ENCODE measurements at places on chromosomes 12 and 14.

- DNase-seq, result no peak
Measured at GRCh38 chr12:79406993-79407392, 283.8 kb downstream of the PAWR start.

DNA sequence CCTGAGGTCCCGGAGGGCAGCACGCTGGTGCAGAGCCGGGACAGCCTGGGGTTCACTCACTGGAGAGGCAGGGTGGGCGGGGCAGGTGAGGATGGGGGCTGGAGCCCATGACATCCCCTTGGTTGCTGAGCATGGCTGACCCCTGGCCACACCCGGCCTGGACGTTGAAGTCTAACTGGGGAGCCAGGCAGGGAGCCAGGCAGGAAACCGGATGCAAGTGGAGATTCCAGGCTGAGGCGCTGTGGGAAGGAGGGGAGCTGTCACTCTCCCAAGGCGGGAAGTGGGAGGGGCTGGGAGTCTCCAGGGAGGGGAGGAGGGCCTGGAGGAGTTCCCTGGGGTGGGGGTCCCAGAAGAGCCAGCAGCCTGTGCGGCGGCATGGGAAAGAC is 7.7 kb upstream of the INF2 start:
- no peak for DNase-seq

GRCh38 chr12:26422839-26423398 is 227.5 kb downstream of the SSPN start:
- DNase-seq, result no peak

GRCh38 chr14:69473260-69473659 is 11.3 kb upstream of the PLEKHD1 start:
- DNase-seq, result no peak

DNA sequence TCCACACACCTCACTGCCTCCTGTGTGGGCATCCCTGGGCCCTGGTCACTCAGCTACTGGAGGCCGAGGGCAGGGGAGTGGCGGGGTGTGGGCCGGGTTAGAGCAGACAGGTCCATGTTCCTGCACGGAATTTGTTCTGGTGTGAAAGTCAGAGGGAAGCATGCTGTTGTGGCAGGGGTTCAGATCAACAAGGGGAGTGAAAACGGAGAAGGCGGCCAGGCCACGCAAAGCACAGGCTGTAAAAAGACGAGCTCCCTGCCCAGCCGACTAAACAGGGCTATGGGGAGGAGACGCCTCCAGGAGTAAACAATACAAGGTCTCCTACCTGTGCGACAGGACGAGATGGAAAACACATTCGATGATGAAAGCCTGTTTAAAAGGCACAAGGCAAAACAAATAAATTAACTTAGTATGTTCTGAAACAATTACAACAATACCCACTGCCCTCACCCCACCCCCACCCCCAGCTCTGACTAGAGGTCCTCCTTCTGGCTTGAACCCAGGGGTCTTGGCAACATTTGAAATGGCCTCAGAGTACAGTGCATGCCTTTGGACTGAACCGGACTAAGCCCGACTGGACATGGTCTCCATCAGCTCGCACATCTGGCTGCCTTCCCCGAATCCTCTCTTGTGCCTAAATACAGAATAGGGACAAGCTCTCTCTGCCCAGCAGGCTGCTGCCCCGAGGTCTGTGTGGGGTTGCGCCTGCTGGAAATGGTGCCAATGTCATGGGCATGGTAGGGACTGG is 274.9 kb upstream of the DIO3 start:
- no peak for DNase-seq

- DNase-seq, result no peak
Measured at GRCh38 chr12:98351089-98351488, 164.3 kb upstream of the TMPO start.

GRCh38 chr14:93914278-93914677 is 12.9 kb upstream of the FAM181A start:
- DNase-seq, result no peak

DNA sequence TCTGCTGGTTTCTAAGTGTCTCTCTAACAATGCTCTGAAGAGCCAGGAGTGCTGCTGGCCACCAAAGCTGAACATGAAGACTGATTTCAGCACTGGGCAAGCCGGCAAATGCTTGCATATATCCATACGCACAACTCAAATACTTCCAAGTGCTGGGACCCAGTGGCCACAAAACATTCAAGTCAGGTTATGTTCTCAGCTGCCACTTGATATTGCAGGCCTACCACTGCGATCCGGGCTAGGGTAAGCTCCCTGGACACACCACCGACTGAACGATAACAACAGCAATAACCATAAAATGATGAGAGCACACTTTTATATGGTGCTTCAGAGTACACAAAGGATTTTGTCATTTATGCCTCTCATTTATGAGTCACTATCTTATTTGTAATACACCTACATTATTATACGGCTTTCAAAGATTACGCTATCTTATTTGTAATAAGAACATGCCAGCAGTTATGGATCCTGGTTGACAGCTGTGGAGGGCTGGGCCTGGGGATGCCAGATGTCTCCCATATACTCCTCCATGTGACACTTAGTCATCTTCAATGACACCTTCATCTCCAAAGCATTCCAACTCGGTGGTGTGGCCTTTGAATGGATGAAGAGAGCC is 35.5 kb downstream of the CRACR2A start:
- no peak for DNase-seq
